Daoy (cell line): ENCODE measurements at places on chromosomes 7 and 10. TPM values are rescaled to one million over a fixed set of nuclear protein-coding genes. Genes with fewer than 3 reads are reported as not detected.

- DNase-seq = no peak
Observed at GRCh38 chr10:46236941-46237681, 49.7 kb upstream of the ANTXRL start.

GRCh38 chr10:132805599-132805998, 19.7 kb upstream of the NKX6-2 start:
- no peak for DNase-seq

DNA sequence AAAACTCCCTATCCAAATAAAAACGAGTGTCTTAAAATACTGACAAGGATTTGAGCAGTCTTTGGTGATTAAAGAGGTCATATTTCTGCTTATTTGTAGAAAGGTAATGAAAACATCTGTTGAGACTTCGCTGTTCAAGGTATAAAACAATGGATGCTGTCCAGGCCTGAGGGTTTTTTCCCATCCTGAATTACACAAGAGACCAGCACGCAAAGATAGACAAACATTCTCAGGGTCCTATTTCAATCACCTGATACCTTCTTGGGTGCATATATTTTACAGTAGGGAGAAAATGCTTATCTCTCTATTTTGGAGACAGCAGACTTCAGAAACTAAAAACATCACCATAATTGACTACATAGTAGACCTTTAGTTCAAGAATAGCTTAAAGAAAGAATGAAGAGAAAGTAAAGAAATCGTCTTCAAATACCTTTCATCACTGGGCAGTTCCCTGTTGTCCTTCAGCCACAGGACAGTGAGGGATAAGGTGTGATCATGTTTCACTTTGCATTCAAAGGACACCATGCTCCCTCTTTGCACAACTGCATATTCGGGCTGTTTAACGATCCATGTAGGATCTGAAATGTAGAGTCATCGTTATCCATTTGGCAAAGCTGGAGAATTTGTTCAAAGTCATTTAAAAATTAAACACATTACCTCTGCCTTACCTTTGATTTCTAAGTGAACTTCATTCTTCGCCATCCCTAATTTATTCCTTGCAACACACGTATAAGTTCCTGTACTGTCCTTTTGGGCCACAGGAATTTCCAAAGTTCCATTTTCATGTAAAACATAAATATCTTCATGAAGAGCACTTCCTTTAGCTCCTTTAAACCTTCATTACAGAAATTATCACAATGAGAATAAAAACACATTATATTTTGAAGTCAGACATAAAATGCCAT, 63.7 kb upstream of the LAMB4 start:
- DNase-seq = no peak

GRCh38 chr7:124387056-124387455, 354.2 kb upstream of the TMEM229A start:
- no peak for DNase-seq

GRCh38 chr7:73504017-73504416, 18.1 kb downstream of the BAZ1B start:
- no peak for DNase-seq

DNA sequence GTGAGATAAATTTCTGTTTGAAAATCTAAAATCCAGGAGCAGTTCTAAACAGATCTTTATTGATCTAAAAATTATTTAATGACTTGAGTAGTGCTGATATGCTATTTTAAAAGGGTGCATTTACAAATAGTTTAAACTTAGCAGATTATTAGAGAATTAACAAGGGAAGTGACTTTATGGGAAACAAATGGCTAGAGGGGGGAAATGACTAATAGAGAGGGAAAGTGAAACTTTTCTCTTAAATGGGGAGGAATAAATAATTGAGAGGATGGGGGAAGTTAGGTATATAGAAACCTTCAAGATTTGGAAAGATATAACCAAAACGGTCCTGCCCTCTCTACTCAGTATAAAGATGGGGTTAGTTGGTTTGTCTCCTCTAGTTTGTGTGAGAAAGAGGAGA, 90.1 kb upstream of the ARMC3 start:
- DNase-seq = no peak

DNA sequence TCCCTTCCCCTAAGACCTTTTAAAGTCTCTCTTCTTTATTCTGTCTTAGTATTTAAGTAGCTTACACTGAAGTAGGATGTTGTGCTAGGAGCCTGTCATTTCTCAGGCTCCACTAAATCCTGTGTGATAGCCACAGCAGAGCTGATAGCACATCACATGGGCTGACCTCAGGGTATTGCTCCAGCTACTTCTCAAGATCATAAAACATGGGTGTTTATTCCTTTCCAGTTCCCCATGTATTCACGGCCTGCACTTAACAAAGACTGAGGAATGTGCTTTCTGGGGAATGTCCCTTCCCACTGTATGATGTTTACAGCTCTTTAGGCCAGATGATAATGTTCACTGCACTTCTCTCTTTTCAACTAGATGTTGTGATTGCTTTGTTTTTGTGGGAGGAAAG, 1086.8 kb downstream of the KCNMA1 start:
- no peak for DNase-seq

TRUB1 gene
- 16.0 and 17.5 TPM in 2 replicates for total RNA-seq

MRC1 gene
- not detected in 2 replicates for total RNA-seq

- DNase-seq = no peak
Observed at GRCh38 chr10:24128066-24128730, 80.7 kb upstream of the KIAA1217 start.

- DNase-seq = no peak
Observed at GRCh38 chr10:81027706-81028105, 490.0 kb downstream of the SH2D4B start.

PDE6C gene
- not detected in 2 replicates for total RNA-seq

PNLIPRP1 gene
- not detected in 2 replicates for total RNA-seq

- no peak for DNase-seq
Observed at GRCh38 chr7:71657386-71657785, 525.4 kb downstream of the GALNT17 start.

TMEM176A gene
- total RNA-seq = 0.33 and 2.6 TPM in 2 replicates

DNA sequence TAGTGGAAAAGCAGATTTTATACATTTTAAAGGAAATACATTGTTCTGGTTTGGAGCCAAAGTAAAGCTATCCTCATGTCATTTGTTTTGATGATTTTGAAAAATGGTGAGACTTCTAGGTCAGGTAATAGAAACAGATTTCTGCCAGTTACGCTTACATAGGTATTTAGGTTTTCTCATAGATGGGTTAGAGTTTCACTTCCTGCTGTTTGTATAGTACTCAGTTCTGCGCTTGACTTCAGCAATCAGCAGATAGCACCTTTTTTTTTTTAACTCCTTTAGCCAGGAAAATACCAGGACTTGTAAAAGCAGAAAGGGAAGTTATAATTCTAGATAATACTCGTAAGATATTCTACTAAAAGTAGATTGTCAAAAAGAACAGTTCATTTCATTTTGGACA, 209.8 kb upstream of the POM121L12 start:
- no peak for DNase-seq

DNA sequence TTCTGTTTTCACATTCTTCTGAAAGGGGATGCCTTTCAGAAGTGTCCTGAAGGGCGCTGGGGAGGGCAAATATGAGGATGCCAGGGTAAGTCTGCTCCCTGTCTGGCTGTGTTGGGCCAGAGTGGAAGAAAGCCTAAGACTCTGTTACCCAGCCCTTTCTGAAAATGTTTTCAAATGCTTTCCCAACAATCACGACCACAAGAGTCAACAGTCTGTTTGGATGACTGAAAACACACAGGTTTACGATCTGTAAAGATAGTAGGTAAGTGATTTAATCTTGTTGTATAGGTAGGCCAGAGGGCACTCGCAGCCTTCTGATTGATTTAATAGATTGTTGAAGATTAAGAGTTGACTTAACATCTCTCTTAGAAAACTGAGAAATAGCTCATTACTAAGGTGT, 13.2 kb downstream of the SGPL1 start:
- DNase-seq = no peak

DNA sequence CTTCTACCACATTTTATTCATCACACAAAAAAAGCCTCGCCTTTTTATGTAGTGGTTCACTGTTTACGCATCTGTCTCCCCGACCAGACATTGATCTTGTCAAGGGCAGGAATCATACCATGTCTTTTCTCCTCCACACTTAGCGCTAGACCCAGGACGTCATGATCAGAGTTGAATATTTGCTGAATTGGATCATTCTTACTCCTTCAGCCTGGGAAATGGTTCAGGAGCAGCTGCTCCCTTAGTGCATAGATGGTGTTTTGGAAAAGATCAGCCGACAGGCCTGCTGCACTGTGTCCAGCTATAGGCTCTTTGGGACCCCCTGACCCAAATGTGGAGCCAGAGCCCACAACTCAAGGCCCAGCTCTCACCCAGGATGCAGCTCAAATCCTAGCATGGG, 249.1 kb upstream of the TMEM72 start:
- DNase-seq = no peak
